CD14-positive monocyte (primary cell): ENCODE measurements at places on chromosomes 3 and 15.
A peak's percentile ranks its signal among the peaks of the same experiment; 100 is the strongest.

- no peak for DNase-seq
Observed at GRCh38 chr3:195040773-195041520, 230.0 kb downstream of the XXYLT1 start.

- DNase-seq = no peak
Observed at GRCh38 chr3:118705487-118706219, 329.0 kb downstream of the IGSF11 start.

DNA sequence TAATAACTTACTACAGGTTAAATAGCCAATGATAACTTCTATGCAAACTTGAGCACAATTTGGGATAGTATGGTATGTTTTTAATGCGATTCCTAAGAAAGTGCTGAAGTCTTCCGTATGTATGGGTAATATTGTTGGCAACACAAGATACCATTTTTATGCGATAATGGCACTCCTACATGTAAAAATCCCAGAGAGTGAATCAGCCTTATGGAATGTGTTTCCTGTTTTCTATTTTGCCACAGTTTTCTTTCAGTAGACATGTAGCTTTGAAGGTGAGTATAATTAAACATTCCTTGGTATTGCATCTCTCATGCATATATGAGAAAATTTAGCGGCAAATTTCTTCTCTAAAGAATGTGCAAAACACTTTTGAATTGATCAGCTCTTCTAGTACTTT is 396.8 kb upstream of the AZI2 start:
- DNase-seq = no peak

GRCh38 chr15:56931639-56932508 is 13.4 kb downstream of the TCF12 start:
- DNase-seq = no peak

GRCh38 chr3:59655418-59656015 is 605.7 kb upstream of the CFAP20DC start:
- no peak for DNase-seq

GRCh38 chr3:134622806-134623365 is 27.9 kb downstream of the KY start:
- DNase-seq = no peak

GRCh38 chr15:74663303-74664027 is 32.4 kb downstream of the EDC3 start:
- DNase-seq = no peak

DNA sequence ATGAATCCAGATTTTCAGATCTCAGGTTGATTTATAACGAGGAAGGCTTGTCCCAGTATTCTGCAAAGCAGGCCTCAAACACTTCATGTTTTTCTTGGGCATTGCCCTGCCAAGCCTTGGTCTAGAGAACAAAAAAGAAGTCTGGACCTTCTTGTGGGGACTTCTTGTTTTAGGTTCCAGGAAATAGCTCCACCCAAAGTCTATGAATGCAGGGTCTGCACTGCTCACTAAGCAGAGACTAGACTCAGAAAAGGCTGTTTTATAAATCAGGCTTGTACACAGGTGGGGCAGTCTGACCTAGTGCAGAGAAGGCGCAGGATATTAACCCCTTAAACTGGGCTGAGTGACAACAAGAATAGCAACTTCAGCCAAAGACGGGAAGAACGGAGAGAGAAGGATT is 44.3 kb downstream of the GLB1 start:
- DNase-seq = peak; percentile 37

GRCh38 chr3:149020839-149021252 is 29.5 kb downstream of the GYG1 start:
- no peak for DNase-seq

GRCh38 chr3:128935922-128936321 is 56.5 kb downstream of the ACAD9 start:
- DNase-seq = no peak

- DNase-seq = no peak
Observed at GRCh38 chr3:194851254-194851653, 165.6 kb downstream of the FAM43A start.

DNA sequence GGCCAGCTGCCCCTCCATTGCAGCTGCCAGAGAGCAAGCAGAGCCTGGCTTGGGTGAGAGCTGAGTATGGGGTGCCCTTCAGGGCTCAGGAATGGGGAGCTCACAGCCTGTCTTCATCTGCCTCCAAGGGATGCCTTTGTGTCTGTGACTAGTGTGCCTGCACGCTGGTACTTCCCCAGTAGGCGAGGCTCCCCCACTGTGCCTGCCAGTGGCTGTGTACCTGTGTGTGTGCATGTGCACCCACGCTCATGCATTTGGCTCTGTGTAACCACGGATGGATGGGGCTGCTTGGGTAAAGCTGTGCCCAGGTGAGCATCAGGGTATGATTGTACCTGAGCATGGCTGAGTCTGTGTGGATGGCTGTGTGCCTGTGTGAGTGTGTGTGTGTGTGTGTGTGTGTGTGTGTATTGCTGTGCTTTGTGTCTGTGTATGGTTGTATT is 2.3 kb upstream of the GRM2 start:
- no peak for DNase-seq

GRCh38 chr3:14473411-14473891 is 66.7 kb downstream of the GRIP2 start:
- DNase-seq = no peak

GRCh38 chr3:114481113-114481512 is 187.3 kb downstream of the TIGIT start:
- no peak for DNase-seq

- peak; percentile 21 for DNase-seq
Observed at GRCh38 chr3:153043729-153044328, 118.2 kb upstream of the RAP2B start.

- DNase-seq = no peak
Observed at GRCh38 chr15:34943711-34944110, 25.8 kb downstream of the AQR start.

GRCh38 chr15:70470556-70471191 is 292.7 kb downstream of the UACA start:
- no peak for DNase-seq

GRCh38 chr3:52407779-52408178 is 37.1 kb downstream of the SEMA3G start:
- no peak for DNase-seq

DNA sequence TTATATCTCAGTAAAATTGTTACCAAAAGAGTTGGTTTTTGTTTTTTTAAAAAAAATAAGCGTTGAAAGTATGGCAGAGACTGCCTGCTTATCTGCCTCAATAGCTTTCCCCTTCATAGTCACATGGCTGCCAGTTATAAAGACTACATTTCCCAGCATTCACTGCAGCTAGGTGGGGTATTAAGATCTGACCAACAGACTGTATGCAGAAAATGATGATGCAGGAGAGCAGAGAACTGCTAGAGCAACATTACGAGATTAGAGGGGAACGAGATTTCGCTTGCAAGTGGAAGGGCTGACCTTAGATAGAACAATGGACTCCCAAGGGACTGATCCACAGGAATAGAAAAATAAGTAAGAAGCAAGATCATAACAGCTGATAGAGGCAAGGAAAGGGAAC is 14.3 kb downstream of the RHOA start:
- no peak for DNase-seq

GRCh38 chr3:128546646-128547045 is 53.6 kb upstream of the GATA2 start:
- no peak for DNase-seq

DNA sequence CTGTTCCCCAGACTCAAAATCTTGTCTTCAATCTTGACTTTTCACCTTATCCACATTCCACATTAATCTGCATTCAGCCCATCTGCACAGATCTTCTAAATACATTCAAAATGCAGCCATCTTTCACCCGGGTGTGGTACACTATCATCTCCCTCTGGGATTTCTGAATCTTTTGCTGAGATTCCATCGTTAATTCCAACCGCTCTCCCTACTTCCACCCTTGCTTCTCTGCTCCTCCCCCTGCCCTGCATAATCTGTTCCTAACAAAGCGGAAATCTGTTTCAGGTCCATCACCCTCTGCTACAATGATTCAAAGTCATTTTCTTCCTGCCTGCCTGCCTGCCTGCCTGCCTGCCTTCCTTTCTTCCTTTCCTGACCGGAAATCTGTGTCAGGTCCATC is 7.9 kb upstream of the GOLGA8B start:
- DNase-seq = no peak

- no peak for DNase-seq
Observed at GRCh38 chr3:106401666-106402490, 533.1 kb upstream of the CBLB start.

- DNase-seq = no peak
Observed at GRCh38 chr15:85071061-85071460, 89.4 kb downstream of the PDE8A start.

DNA sequence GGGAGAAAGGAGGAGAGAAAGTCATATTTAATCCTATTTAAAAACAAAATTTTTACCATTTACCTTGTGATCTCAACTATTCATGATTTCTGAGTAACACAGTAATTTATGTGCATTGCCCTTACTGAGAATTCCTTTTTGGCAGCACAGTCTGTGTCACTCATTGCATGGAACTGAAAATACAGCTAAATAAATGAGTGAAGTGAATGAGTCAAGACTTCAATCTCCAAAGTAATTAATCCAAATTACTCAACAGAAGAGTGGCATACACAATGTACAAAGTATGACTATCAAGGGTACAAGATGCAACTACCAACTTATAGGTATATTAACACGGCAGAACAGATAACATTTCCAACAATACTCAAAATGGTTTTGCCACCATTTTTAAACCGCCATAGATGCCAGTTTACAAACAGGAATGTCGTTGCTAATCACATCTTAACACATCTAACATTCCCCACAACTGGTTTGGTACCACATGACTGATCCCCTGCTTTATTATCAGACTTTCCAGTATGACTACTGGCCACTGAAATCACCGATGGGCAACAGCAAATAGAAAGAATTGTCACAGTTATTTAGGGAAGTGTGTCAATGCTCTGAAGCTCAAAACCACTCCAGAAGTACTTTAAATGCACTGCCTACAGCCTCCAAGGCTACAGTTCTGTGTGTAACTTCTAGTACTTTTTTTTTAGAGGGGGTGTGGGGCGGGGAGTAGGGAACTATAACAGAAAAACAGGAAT is 410.4 kb downstream of the SHQ1 start:
- DNase-seq = no peak

- peak; percentile 21 for DNase-seq
Observed at GRCh38 chr3:172569128-172570008, 46.1 kb upstream of the TNFSF10 start.
